Endothelial cell (in vitro differentiated cells): ENCODE measurements at places on chromosomes 7 and 10.

DNA sequence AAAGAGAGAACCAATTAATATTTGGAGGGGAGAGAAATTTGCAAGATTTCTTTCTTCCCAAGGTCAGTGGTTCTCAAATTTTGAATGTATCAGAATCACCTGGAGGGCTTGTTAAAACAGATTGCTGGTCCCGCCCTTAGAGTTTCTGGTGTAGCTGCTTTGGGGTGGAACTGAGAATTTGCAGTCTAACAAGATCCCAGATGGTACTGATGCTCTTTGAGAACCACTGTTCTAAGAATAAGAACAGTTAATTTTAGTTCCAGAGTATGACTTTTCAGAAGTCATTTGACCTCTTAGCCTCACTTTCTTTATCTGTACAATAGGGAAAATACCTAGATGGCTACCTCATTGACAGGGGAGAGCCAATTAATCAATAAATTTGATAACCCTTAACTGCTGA is 161.6 kb downstream of the PRKG1 start:
- DNase-seq: no peak

DNA sequence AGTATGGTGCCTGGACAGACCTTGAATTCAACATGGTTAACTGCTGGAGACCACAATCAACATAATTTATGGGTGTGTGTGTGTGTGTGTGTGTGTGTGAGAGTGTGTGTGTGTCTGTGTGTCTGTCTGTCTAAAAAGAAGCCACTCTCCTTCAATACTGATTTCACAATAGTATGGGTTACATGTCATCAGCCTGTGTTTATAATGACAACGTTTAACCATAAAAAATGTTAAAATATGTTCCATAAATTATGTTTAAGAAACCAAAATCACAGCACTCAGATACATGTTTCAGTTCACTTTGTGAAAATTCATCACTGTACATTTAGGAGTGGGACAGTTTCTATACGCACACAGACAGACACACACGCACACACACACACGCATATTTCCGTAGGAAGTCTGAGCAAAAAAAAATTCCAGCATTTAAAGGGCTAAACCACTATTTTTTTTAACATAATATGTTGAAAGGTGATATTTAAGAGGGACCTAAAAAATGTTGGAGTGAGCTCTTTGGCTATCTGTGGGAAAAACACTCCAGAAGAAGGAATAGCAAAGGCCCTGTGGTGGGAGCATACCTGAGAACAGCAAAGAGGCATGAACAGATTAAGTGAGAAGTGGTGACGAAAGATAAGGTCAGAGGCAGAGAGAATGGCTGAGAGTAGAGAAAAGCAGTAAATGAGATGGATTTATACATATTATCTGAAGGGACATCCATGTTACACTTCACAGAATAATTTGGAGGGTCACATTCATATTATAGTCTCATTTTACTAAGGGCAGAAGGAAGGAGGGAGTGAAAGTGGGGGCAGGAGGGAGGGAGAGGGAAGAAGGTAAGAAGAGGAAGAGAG is 10.9 kb downstream of the PDZD8 start:
- DNase-seq: no peak

DNA sequence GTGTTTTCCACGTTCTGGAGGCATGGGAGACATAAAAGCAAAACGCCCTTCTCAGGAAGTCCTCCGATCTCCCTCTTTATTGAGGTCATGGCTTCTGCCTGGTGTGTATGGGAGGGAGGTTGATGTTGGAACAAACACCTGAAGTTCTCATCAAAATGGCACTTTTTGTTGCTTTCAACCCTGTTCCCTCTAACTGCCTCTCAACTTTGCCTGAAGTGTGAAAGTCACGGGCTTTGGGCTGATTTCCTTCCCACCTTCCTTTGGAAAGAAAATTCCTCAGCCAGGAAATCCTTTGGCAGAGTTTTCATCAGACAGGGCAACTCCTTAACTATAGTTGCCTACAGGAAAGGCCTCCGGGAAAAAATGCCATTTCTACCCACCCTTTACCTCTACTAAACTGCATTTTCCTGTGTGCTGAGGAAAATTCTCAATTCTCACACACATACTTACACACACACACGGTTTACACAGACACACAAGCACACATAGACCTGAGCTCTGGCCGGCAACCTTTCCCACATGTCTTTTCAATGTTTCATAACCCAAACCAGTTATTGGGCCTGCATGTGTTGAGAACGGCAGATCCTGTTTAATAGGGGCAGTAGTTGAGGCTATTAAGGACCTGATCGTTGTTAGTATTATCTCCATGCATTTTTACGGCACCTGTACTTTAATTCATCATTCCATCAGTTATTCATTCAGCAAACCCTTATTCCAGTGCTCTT is 36.4 kb downstream of the CYP17A1 start:
- no peak for DNase-seq

DNA sequence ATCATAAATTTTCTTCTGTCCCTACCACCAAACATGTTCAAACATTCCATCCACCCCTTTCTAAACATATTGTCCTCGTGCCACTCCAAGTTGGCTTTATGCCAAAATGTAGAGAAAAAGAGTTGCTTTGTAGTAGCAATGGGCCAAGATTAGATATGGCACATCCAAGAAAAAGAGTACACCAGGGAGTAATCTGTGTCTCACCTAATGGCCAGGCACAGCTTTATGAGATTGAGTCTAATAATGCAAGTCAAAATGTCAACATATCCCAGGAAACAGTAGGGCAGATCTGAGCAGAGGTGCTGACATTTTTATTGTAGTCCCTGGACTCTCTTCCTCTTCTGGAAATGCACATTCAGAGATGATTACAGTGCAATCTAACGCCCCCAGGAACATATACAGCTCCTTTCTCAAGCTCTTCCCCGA is 5.7 kb upstream of the OR6V1 start:
- DNase-seq: no peak

- DNase-seq: no peak
These were observed 30.4 kb downstream of the LAMB4 start for GRCh38 chr7:108099713-108100112.
